ENCODE measurements at places on chromosomes 4 and X.

DNA sequence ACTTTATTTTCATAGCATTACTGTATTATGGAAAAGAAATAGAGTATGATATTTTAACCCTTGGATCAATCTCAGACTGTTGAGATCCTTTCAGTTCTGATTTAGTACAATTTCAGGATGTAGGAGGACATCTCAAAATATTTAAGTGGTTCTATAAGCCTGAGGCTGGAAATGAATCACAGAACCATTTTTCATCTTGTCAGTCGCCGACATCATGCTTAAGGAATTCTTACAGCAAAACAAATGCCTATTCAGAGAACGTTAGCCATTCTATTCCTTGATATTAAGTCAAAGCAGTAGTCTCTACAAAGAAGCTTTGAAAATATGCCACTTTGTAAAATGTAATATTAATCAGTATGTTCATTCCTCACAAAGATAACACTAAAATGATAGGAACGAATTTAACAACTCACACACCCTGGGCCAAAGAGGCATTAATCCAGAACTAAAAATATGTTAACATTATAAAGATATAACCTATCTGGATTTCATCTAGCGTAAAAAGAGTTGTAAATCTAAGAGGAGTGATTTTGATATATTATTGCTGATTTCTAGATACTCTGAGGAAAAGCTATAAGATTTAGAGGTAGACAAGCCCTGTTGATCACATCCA is 152.0 kb downstream of the GASK1B start:
- DNase-seq, result peak; percentile 89

- no peak for DNase-seq
Observed at GRCh38 chr4:129488427-129488826, 392.5 kb downstream of the C4orf33 start.

DNA sequence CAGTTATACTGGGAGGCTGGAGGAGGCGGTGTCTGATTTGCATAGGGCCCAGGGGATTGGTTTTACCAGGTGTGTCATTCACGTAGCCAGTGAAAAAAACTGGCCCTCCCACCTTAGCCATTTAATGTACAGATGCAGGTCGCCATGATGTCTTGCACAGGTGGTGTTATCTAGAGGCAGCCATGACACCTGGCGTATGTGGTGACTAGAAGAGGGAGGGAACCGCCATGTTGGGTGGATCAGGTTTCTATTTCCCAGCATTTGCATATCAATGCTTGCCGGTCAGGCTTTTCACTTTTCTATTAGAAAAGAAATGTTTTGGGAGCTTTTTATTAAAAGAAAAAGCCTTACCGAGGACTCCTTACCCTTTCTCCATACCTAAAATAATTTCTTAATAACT is 523.4 kb downstream of the ADGRL3 start:
- no peak for DNase-seq

- no peak for DNase-seq
Observed at GRCh38 chr4:38803833-38804653, 548 bp downstream of the TLR1 start.

- no peak for DNase-seq
Observed at GRCh38 chr4:71270901-71271300, 67.9 kb upstream of the SLC4A4 start.

GRCh38 chr4:94508806-94509205 is 57.1 kb downstream of the PDLIM5 start:
- no peak for DNase-seq

DNA sequence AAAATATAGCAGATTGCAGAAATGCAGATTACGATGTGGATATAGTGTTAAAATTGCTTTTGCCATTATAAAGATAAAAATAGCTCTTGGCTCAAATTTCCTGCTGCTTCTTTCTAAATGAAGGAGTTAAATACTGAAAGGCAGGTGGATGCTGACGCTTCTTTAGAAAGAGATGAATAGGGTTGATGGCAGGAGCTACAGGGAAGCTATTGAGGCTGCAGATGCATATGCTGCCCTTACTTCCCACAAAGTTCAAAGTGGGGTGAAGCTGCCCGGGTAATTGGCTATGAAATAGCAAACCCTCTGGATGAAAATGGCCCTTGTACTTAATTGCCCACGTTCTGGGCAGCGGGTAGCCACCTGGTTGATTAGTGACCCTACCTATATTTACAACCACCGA is 379.5 kb downstream of the ZIC3 start:
- no peak for DNase-seq

All from kidney capillary endothelial cell (primary cell).